Activated naive CD4-positive, alpha-beta T cell (primary cell): ENCODE measurements at places on chromosomes 7 and 10.

GRCh38 chr10:31467791-31468535, 148.9 kb downstream of the ZEB1 start:
- DNase-seq = no peak

DNA sequence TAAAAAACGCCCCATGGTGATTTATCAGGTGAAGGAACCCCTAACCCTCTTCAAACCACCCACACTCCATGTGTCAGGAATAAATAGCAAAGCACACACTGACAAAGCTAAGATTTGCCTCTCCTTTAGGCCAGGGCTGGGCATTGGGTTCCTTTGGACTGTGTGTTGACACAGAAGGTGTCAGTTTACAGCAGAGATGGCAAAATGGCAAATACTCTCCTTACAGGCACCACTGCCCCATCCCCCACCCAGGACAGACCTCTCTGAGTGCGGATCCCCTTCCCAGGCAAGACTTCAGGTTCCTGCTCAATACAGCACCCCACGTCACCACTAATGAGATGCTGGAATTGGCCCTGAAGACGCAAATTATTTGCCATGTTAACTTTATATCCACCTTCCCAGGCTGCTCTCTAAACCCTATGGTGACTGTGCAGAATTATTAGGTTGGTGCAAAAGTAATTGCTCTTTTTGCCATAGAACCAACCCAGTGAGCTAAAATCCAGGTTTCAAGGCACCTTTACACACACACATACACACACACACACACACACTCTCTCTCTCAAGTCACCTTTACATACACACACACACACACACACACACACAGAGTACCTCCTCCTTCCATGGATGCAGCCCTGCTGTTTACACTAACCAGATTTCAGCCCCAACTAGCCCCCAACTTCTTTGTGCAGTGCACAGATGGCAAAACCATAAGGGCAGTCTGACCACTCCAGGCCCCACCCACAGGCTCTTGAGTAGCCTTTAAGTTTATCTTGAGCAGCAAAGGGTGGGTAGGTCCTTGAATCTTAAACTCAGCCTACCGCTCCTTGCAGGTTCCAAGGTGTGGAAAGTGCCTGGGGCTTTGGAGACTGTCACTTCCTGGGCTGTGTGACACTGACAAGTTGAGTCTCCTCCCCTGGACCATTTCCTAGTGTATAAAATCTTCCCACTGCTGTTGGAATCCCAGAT, 4.0 kb upstream of the ZCCHC24 start:
- no peak for DNase-seq

DNA sequence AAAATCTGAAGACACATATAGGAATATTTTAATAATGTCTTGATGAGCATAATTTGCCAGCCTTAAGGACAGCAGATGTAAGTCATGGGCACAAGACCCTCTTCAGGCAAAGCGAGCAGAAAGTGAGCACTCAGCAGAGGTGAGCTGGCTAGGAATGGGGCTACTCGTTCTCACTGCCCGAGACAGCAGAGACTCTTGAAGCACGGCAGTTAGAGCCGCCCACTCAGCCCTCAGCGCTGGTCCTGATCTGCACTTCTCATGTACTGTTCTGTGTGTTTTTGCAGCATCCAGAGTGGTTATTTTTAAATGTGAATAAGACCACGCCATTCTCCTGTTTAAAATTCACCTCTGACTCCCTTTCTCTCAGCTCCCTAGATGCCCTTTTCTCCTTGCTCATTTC, 65.3 kb downstream of the GFRA1 start:
- DNase-seq = no peak

- DNase-seq = peak; percentile 79
Observed at GRCh38 chr7:100088621-100089457, at the start of gene COPS6. TSS of gene COPS6 (plus strand) at chr7:100088969. CDS start at chr7:100088991, 22 bp downstream.

DNA sequence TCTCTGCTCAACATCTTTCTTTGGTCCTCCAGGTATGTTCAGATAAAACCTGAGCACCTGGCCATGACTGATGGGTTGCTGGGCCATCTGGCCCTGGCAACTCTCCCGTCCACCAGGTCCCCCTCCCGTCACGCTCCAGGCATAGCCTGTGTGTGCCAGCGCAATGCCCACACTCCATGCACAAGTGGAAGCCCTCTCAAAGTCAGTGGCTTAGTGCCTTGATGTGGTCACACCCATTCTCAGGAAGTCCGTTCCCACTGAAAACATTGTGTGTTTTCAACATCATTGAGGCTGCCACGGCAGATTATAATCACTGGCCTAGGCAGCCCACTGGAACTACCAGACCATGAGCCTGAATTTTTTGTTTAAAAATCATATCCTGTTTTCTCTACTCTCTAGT, 170.6 kb upstream of the LANCL2 start:
- DNase-seq = no peak
